ENCODE measurements at places on chromosomes 5 and 9. TPM values are rescaled to one million over a fixed set of nuclear protein-coding genes. Genes with fewer than 3 reads are reported as not detected.
A peak's percentile ranks its signal among the peaks of the same experiment; 100 is the strongest.

DNA sequence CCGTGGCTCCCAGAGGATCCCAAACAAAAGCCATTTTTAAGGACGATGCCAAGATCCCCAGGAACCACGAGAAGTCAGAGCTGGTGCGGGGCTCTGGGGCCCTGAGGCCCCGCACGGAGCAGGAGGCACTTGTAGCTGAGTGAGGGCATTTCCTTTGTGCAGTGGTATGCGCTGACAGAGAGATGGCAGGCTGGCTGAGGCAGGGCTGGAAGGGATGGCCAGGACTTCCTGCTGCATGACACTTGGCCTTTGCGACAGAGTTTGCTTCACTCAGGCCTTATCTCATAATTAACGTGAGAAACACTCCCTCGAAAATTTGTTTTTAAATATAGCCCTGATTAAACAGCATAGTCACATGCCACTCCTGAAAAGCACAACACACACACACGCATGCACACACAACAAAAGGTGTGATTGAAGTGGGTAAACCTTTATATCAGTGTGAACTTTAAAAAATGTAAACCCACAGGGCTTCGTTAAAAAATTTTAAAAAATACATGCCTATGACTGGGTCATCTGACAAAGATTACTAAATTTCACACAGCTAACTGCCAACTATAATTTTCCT lies 536.6 kb downstream of the PDE4D start:
- H3K4me1 ChIP-seq: peaks cover 6% of the 10 kb centered on the region
- peak overlapping the region; percentile 50 for H3K4me3 ChIP-seq
- no peaks in the 10 kb centered on the region for H3K27me3 ChIP-seq

GRCh38 chr5:138179277-138179857 lies 455 bp downstream of the KIF20A start:
- H3K4me3 ChIP-seq: peak overlapping the region; percentile 85
- H3K27me3 ChIP-seq: no peaks in the 10 kb centered on the region
- DNase-seq: no peak
- no peak overlapping the region for H3K27ac ChIP-seq
- peaks cover 30% of the 10 kb centered on the region for H3K36me3 ChIP-seq

- no peaks in the 10 kb centered on the region for H3K4me1 ChIP-seq
- no peak for DNase-seq
- no peaks in the 10 kb centered on the region for H3K36me3 ChIP-seq
- no peak overlapping the region for H3K4me3 ChIP-seq
These were observed 562.7 kb downstream of the TLE4 start for GRCh38 chr9:80134487-80134886.

DNA sequence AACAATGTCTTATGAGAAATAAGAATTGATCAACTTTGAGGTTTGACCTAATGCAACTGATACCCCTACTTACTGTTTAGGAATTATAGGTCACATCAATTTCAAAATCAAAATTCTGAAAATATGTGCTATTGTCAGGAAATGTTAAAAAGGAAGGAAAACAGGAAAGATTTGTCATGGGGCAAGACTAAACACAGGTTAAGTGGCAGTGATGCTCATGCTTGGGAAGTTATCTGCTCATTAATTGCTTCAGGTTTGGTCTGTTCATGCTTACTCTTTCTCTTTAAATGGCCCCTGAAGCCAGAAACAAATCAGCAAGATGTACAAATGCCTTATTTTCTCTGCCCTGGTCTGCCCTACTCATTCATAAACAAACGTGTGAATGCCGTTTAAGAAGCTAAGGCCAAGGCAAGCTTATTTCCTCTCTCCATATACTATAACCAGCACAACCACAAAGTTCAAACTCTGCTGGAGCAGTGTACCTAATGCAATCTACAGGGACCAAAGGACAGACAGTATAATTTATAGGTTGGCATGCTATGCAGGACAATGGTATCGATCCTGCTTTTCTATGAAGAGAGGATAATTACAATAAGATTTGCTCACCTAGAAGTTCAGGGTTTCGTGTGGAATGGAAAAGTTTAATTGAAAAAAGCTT lies 177.2 kb downstream of the GNAQ start:
- H3K27ac ChIP-seq: no peak overlapping the region
- no peak for DNase-seq
- peaks cover 55% of the 10 kb centered on the region for H3K4me1 ChIP-seq
- no peaks in the 10 kb centered on the region for H3K27me3 ChIP-seq
- no peaks in the 10 kb centered on the region for H3K36me3 ChIP-seq

DNA sequence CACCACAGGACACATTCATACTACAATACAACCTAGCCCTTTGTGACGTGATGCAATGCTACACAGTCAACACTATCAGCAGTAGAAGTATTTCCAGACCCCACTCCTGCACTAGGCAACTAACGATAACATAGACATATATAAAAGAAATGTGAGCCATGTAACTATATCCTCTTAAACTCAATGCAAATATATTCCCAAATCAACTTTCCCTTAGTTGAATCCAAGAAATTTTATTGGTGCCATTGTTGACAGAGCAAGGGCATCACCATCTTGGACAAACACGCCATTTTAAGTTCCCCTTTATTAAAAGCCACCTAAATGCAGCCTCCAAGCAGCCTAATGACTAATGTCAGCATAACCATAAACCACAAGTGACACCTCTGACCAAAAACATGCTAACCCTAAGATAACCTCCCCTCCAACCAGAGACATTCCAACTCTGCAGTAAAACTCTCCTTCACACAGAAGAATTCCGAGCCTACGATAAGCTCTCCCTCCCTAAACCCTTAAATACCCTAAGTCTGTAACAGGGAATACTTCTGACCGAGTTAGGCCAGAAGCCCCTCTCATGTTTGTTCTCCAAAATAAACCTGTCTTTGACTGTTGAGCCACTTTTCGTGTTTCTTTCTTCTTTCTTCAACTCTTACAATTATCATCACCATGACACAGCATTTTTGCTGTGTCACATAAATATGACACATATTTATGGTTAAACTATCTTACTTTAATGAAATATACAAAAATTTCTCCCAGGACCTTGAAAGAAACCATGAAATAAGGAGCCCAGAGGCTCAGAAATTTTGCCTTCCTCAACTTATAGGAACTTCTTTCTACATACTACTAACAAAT lies 1497.8 kb downstream of the EFNA5 start:
- DNase-seq: no peak
- H3K27me3 ChIP-seq: no peaks in the 10 kb centered on the region
- no peak overlapping the region for H3K27ac ChIP-seq
- no peaks in the 10 kb centered on the region for H3K4me1 ChIP-seq
- no peaks in the 10 kb centered on the region for H3K36me3 ChIP-seq
- H3K4me3 ChIP-seq: no peak overlapping the region

Gene POU5F2
- total RNA-seq: 0.51 TPM

Gene RICTOR
- 23.2 TPM for total RNA-seq

Data from heart right ventricle (tissue), 16 donors.